ENCODE measurements at places on chromosomes 6 and 20.
A peak's percentile ranks its signal among the peaks of the same experiment; 100 is the strongest.

- peak; percentile 93 for DNase-seq
Measured at GRCh38 chr6:41846666-41847237, 48.4 kb downstream of the USP49 start.

DNA sequence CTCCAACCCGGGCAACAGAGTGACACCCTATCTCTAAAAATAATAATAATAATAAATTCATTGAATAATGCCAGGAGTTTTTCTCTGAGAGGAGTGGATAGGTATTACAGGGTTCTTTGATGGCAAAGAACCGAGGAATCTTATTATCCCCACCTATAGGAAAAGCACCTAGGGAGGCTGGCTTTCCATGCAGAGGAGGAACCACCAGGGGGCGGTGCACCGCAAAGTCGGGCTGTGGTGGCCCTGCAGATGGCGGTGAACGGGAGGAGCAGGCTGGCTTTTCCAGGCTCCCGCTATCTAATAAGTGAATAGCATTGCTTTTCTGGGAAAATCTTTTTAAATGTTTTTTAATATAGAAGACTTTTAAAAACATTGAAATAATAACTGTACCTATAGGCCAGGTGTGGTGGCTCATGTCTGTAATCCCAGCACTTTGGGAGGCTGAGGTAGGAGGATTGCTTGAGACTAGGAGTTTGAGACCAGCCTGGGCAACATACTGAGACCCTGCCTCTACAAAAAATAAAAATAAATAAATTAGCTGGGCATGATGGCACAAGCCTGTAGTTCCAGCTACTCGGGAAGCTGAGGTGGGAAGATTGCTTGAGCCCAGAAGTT is 864.2 kb downstream of the KIF16B start:
- no peak for DNase-seq

DNA sequence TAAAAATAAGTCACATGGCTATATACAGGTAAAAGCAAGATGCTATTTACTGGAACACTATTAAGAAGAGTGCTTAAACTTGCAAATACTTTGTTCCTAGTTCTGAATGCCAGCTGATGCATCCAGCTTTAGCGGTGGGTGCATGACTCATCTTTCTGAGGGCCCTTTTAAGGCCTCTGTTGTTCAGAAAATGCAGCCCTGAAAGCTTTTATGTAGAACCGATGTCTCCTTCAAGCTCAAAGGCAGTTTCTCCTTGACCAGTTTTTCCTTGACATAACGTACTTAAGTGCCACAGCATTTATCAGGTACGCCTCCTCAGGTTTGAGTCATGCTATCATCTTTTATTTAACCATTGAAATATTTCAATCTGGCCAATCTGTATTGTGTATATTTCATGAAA is 82.8 kb downstream of the MLIP start:
- peak; percentile 49 for DNase-seq

DNA sequence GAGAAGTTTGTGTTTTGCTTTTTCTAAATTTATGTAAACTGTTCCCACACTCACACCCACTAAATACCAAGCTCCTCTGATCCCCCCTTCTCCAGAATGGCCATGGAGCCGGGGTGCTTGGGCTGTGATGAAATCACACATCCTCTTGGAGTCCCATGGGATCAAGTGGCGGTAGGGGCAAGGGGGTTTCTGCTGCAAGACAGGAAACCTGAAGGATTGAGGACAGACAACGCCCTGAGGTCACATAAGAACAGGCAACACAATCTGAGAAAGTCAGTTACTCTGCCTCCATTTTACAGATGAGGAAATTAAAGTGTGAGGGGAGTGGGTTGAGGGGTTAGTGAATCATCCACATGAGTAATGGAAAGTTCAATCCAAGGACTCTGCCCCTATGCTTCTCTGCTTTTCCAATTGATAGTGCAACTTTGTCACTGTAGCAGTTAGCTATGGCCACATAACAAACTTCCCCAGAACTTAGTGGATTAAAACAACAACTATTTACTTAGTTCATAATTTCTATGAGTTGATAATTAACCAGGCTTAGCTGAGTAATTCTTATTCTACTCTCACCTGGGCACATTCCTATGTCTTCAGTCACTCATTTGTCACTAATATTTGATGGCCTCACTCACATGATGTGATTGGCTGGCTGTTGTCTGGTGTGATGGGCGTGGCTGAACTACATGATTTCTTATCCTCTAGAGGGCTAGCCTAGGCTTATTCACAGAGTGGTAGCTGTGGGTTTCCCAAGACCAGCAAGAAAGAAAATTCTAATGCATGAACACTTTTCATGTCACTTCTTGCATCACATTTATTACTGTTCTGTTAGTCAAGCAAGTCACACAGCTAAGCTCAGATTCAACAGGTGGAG is 311.1 kb upstream of the RNF24 start:
- no peak for DNase-seq

Data from stromal cell of bone marrow (primary cell).